ENCODE measurements at places on chromosomes 1 and 21. TPM values are rescaled to one million over a fixed set of nuclear protein-coding genes. Genes with fewer than 3 reads are reported as not detected.

Gene ZBTB8B
- 1.1 TPM for polyA plus RNA-seq

Gene TCP10L
- polyA plus RNA-seq: 2.0 TPM

Gene ERG
- polyA plus RNA-seq: 22.9 TPM

Gene ATAD3A
- 21.1 TPM for polyA plus RNA-seq

Gene RABGAP1L
- polyA plus RNA-seq: 29.6 TPM

Gene IL6R
- 6.5 TPM for polyA plus RNA-seq

Gene DFFA
- polyA plus RNA-seq: 42.1 TPM

Gene ADORA1
- polyA plus RNA-seq: 5.8 TPM

Gene BNIPL
- polyA plus RNA-seq: 1.4 TPM

Gene RGS7
- polyA plus RNA-seq: 6.2 TPM

Gene C1orf167
- not detected for polyA plus RNA-seq

Gene OR2L2
- polyA plus RNA-seq: 0.14 TPM

Gene NBPF19
- polyA plus RNA-seq: 15.2 TPM

Gene DOCK7
- polyA plus RNA-seq: 51.1 TPM

Gene DCST1
- polyA plus RNA-seq: 0.27 TPM

Gene TFF3
- polyA plus RNA-seq: 3.7 TPM

Gene LCA5L
- polyA plus RNA-seq: 7.4 TPM

Gene HAO2
- polyA plus RNA-seq: 91.7 TPM

Gene ASTN1
- 1.7 TPM for polyA plus RNA-seq
